GM03348 (cell line): ENCODE measurements at places on chromosomes 4 and X.
A peak's percentile ranks its signal among the peaks of the same experiment; 100 is the strongest.

GRCh38 chrX:25207803-25208475 is 192.2 kb upstream of the ARX start:
- DNase-seq, result no peak

- no peak for DNase-seq
Measured at GRCh38 chr4:10326075-10326474, 131.2 kb downstream of the ZNF518B start.

GRCh38 chr4:108249397-108249796 is 80.7 kb upstream of the LEF1 start:
- DNase-seq, result no peak

- DNase-seq, result no peak
Measured at GRCh38 chr4:39609454-39609931, 29.2 kb downstream of the SMIM14 start.

GRCh38 chr4:143383005-143383574 is 46.4 kb downstream of the GAB1 start:
- no peak for DNase-seq

GRCh38 chr4:138957302-138957701 is 58.3 kb upstream of the NOCT start:
- no peak for DNase-seq

DNA sequence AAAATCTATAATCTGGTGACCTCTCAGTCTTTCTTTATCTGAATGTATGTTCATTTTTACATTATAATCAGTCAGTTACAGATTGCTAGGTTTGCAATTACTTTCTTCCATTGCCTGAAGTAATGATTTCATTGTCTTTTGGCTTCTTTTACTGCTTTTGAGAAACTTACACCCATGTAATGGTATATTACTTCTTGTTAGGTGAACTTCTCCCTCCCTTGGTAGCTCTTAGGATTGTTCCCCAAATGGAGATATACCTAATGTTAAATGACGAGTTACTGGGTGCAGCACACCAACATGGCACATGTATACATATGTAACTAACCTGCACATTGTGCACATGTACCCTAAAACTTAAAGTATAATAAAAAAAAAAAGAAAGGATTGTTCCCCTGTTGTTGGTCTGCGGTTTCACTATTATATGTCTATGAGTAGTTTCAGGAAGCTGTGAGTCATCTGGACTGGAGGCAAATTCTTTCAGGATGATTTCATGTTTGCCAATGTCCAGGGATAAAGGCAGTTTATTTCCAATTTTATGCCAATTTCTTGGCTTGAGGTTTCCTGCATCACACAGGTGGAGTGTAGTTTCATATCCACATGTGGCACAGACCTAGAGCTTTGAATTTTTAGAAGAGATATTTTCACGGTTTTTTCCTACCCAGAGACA is 21.8 kb downstream of the SPANXC start:
- peak; percentile 49 for DNase-seq

DNA sequence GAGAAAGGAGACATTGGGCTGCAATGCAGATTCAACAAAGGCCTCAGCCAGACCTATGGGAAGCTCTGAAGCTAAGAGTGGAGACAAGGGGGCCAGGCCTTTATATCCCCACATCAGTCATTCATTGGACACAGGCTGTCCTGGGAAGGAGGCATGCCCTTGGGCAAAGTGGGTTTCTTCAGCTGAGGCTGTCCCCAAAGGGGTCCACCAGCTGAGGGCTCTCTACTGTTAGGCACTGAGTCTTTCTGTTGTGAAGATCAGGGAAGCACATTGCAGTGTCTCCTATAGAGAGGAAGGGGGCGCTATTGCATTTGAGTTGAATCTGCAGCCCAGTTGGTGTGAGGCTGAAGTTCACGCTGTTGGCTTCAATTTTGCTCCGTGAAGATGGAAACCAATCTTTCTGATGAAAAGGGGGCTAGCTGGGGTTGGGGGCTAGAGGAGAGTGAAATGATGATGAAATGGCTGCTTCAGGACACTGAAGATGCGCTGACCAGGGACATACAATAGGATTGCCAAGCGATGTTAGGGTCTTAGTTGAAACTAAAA is 48.0 kb downstream of the SLC25A5 start:
- DNase-seq, result peak; percentile 73

GRCh38 chr4:1345903-1346780 is 866 bp upstream of the UVSSA start:
- DNase-seq, result peak; percentile 72

DNA sequence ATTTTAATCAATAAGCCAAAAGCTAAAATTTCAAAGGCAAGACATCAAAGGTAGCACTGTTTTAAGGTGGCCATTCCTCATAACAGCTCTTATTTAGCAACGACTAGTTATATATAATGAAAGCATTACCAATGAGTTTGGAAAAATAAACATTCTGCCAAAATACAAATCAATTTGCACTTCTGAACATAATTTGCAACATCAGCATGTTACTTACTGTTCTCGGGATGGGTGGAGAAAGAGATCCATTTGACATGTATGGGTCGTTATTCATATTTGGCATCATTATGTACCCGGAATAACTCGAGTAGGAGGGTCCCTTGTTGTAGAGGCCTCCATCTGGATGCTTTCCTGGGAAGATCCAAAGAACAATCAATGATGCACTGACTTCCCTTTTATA is 5.4 kb downstream of the LEF1 start:
- DNase-seq, result no peak

GRCh38 chrX:123731987-123732669 is 724 bp downstream of the THOC2 start:
- DNase-seq, result peak; percentile 40

DNA sequence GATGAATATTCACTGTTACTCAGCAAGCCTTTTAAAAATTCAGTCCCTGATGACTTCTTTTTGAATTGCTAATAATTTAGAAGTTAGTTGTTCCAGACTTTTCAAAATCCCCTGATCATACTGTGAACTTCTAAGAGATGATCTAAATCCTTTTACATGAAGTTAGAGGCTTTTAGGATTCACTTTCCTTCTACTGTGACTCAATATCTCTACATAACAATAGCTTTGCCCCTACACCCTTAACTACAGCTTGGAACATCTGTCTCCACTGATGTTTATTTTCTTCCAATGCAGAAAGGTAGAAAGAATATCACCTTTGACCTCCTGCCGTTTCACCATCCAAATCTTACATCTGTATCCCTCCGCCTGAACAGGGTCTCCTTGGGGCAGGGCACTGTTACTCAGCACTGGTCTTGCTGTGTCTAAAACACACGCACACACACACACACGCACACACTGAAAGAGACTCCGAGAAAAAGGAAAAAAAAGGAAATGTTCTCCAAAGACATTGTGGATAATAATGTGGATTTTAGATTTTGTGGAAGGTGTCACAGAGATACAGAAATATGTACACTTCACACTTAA is 111.6 kb upstream of the GPRIN3 start:
- DNase-seq, result no peak

GRCh38 chrX:93673056-93673868 is at the start of gene NAP1L3:
Gene NAP1L3, minus strand, starts transcription at chrX:93673578. Its CDS starts 274 bp downstream, at chrX:93673304.
- DNase-seq, result peak; percentile 78

- DNase-seq, result no peak
Measured at GRCh38 chr4:138085736-138086305, 156.3 kb downstream of the SLC7A11 start.

- no peak for DNase-seq
Measured at GRCh38 chrX:16148896-16149295, 18.4 kb upstream of the MAGEB17 start.

GRCh38 chr4:15143551-15143950 is 141.3 kb downstream of the CPEB2 start:
- DNase-seq, result no peak

GRCh38 chr4:90001023-90001422 is 106.4 kb downstream of the MMRN1 start:
- DNase-seq, result no peak

DNA sequence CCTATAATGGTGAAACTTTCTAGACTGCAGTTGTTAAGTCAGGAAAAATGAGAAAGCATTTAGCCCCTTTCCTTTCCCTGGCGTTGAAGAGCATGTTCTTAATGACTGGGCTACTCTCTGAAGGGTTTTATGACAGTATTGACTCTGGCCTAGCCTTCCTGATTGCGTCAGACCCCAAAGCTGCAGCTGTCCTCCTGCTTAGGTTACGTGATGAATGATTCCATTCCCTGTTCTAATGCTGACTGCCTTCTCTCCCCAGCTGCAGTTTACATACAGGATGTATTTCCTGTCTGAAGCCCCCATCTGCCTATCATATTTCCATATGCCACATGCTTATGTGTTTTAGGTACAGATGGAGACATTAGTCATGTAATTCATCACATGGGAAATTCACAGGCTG is 105.8 kb upstream of the EGFL6 start:
- peak; percentile 32 for DNase-seq

DNA sequence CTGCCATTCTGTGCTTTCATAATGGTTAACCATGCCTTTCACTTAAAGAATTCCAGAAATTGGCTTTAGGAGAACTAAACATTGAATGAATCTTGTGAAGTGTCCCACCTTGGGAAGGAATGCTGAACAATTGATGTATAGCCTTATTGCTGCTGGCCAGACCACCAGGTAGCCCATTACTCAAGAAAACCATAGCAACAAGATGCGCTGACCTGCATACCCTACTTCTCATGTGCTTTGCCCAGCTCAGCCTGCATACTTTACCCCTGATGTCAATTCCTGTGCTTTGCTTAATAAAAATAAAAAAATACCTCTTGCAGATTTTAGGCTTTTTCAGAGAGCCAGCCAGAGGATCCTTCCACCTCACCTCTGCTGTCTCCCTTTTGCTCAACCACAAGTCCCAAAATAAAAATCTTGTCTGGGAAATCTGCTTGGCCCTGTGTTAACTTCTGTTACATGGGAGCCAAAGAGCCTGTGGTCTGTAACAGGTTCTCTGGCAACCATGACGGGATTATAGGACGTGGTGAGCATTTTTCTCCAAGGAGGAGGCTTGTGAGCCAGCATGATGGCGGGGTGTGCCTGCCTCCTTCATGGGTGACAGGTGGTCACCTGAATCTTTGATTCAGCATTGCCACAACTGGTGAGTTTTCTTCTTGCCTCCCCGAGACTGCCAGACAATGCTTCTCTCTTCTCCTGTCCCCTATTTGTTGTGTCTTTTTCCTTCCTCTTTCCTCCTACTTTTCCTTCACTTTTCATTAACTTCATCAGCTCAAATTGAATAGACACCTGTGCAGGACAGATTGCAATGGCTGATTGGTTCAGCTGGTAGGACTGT is 106.8 kb downstream of the ARSJ start:
- no peak for DNase-seq

DNA sequence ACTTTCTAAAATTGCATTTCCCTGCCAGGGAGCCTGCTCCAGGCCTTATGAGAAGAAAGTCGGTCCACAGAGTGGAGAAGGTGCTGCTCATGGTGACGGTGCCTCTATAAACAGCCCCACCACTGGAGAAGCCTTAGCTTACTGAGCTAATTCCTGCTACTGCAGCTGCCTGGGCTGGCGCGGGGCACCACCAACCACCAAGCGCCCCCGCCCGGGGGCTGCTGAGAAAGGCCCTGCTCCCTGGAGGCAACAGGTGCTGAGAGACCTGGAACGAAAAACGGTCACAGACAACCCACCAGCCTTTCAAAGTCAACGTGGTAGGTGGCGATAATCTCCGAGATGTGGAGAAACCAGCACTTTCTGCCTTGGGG is 2.9 kb downstream of the HCFC1 start:
- peak; percentile 9 for DNase-seq

GRCh38 chr4:137390707-137391106 is 141.6 kb downstream of the PCDH18 start:
- DNase-seq, result peak; percentile 49

- no peak for DNase-seq
Measured at GRCh38 chr4:101136373-101137370, 210.7 kb downstream of the PPP3CA start.

GRCh38 chr4:37981425-37981824 is 21.2 kb downstream of the PTTG2 start:
- DNase-seq, result no peak

GRCh38 chr4:129220254-129220653 is 124.3 kb downstream of the C4orf33 start:
- no peak for DNase-seq

GRCh38 chr4:89267392-89267791 is 40.2 kb downstream of the GPRIN3 start:
- DNase-seq, result no peak

- DNase-seq, result no peak
Measured at GRCh38 chr4:149121023-149121404, 678.8 kb upstream of the NR3C2 start.

GRCh38 chrX:112164420-112164819 is 81.8 kb upstream of the TRPC5 start:
- DNase-seq, result no peak

GRCh38 chrX:41684940-41685339 is 3.8 kb upstream of the GPR34 start:
- no peak for DNase-seq

GRCh38 chr4:8304827-8305695 is 35.5 kb downstream of the HTRA3 start:
- no peak for DNase-seq

DNA sequence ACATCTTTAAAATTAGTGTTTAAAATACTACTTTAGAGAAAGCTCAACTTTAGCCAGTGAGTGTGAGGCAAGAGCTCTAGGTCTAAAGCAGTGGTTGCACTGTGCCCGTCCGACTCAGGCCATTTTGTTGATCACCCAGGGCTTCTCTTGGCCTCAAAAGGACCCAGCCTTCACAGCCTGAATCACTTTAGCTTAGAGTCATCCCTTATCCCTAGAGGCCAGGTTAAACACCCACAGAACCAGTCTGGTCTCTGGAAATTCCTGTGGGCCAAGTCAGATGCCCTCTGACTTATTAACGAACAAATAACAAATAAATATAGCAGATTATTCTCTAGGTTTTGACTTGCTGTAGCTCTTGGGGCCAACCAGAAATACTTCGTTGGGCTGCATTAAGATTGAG is 102.3 kb downstream of the WWC2 start:
- DNase-seq, result peak; percentile 39

GRCh38 chr4:177401658-177402273 is 40.5 kb downstream of the AGA start:
- DNase-seq, result no peak

- no peak for DNase-seq
Measured at GRCh38 chrX:68650491-68650890, 3.0 kb downstream of the STARD8 start.

GRCh38 chr4:14267373-14268060 is 640.0 kb upstream of the BOD1L1 start:
- no peak for DNase-seq

GRCh38 chrX:16804923-16805464 is 18.7 kb downstream of the TXLNG start:
- no peak for DNase-seq

GRCh38 chrX:45110494-45110893 is 90.2 kb downstream of the DIPK2B start:
- no peak for DNase-seq

GRCh38 chr4:10706236-10706635 is 21.7 kb upstream of the CLNK start:
- DNase-seq, result no peak

- DNase-seq, result no peak
Measured at GRCh38 chr4:153518001-153518400, 51.8 kb downstream of the TMEM131L start.
